CD4-positive, alpha-beta T cell treated with Interleukin-1 beta for 1 hour (primary cell): ENCODE measurements at places on chromosomes 16 and 17.

- no peak for DNase-seq
Observed at GRCh38 chr16:31471875-31472708, at the start of gene TGFB1I1. TSS of gene TGFB1I1 (plus strand) at chr16:31472152. CDS start at chr16:31472189, 37 bp downstream.

DNA sequence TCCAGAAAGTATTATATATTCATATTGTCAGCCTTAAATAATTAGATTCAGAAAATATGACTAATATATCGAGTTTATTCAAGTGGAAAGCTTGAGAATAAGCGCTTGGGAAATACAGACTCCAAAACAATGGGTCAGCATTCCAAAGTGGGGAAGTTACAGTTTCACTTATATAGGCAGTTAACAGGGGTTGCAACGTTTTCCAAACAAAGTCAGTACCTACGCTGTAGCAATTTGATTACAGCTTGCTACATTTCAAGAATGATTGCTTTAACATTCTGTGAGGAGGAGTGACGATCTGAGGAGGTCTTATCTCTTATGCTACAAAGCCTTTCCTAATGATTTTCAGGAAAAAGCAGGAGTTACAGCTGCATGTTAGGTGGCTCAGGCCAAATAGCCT lies 34.2 kb upstream of the HS3ST3A1 start:
- no peak for DNase-seq

DNA sequence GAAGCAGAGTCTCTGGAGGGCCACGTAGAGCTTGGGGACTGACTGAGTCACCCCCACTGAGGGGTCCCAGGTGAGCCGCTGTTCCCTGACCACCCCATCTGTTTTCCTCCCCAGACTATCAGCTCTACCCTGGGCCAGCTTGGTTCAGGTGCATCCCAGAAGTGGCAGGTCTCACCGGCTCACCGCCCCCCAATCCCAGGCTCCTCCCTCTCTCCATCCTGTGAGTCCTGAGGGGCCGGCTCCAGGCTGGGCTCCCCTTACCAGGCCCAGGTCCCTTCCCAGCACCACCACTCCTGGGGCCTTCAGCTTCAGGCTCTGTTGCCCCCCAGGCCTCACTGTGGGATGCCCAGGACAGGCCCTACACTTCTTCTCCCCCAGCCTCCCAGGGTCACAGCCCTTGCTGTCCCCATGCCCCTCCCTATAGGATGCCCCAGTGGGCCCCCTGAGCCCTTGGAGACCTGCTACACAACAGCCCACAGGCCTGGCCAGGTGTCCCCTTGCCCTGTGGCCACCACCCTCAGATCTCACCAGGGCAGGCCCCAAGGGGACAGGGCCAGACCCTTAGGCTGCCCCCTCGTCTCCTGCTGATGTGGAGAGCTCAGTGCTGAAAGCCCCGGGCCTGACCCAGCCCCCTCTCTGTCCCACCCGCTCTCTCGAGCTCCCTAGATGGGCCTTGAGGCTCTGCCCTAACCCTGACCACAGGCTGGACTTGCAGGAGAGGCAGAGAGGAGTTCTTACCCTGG lies 40.4 kb downstream of the TNFRSF13B start:
- no peak for DNase-seq

- DNase-seq = no peak
Observed at GRCh38 chr16:16001596-16002255, 52.3 kb downstream of the ABCC1 start.

GRCh38 chr16:86133847-86134375 lies 234.9 kb downstream of the IRF8 start:
- DNase-seq = no peak

GRCh38 chr16:86497551-86498021 lies 12.7 kb upstream of the FOXF1 start:
- no peak for DNase-seq

- no peak for DNase-seq
Observed at GRCh38 chr16:67678354-67679023, 11.9 kb downstream of the C16orf86 start.

DNA sequence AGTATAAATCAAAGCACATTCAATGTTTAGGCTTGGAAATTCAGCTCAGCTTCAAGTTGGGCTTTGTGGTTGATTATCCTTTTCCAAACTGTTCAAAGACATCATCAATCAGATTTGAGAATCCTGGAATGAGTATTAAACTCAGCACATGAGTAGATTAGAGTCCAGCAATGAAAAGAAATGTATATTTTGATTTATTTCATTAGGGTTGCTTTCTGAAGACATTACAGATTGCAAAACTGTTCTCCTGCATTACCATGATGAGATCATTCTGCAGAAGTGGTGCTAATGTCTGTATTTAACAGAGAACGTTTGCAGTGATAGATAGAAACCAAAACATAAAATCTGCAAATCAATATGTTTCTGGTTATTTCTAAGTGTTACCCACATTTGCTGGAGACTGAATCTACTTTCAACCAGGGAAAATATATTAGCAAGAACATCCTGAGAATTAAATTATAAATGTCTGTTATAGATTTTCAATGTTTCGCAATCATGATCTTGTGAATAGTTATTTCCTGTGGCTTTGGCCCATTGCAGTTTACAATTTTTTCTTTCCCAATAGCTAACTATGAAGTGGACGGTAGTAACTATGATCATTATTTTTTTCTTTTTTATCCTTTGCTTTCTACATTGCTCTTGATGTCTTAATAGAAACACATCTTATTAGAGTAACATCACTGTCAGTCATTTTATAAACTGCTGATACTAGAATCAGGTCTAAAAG lies 1125.7 kb upstream of the GOT2 start:
- no peak for DNase-seq

DNA sequence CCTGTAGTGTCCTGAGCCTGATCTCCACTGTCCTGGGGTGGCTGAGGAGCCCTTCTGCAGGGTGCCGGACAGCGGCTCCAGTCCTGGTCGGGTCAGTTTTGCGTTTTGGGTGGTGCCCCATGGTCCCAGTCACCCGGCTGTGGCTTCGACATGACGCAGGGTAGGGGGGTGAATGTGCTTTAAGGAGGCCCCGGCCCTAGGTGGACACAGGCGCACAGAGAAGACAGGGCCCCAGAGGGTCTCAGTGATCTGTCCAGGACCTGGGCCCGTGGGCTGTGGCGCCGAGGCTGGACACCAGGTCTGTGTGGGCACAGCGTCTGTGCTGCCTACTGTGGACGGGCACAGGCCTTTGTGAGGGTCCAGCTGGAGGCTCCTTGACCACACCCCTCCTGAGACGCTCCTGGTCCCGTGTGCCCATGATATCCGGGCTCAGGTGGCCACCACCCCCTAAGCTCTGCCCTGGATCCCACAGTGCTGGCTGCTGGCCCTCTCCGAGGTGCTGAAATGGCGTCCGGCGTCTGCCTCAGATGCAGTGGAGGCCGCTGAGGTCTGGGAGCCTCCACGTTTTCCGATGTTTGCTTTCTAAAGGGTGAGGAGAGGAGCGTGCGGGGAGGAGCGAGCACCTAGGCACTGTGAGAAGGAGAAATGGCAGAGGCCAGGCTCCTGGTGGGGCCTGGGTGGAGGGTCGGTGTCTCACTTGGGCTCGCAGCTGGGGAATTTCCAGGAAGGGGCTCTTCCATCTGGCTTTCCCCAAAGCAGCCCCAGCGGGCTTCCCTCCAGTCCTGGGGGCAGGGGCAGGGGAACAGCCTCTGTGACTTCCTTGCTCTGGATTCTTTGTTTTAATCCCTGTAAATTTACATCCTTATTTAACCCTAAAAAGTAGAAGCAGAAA lies 56.1 kb upstream of the ACSF3 start:
- DNase-seq = no peak

DNA sequence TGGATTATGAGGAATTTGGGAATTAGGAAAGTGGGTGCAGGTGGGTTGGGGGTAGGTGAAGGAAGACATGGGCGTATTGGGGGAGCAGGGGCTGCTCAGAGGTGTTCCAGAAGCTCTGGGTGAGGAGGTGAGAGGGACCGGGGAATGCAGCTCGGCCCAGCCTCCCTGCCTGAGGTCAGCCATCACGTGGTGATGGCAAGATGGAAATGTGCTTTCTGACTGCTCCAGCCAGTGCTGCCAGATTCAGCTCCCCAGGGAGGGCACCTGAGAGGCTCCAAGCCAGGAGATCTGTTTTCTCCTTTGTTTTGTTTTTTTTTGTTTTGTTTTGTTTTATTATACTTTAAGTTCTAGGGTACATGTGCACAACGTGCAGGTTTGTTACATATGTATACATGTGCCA lies 35.2 kb upstream of the STH start:
- no peak for DNase-seq

DNA sequence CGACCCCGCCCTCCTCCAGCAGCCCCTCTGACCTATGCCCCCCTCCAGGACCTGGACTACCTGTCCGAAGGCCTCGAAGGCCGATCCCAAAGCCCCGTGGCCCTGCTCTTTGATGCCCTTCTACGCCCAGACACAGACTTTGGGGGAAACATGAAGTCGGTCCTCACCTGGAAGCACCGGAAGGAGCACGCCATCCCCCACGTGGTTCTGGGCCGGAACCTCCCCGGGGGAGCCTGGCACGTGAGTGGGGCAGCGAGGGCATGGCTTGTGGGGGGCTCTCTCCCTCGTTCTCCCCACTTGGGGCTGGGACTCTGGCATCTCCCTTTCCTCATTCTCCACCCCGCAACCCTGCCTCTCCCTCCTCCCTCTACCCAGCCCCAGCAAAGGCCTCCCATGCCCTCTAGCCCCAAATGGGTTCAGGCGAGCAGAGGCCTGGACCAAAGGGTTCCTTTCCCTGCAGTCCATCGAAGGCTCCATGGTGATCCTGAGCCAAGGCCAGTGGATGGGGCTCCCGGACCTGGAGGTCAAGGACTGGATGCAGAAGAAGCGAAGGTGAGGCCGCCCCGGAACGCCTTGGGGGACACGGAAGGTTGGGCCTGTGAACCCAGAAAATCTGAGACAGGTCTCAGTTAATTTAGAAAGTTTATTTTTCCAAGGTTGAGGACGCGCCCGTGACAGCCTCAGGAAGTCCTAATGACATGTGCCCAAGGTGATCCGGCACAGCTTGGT lies 7.4 kb upstream of the NECAB2 start:
- no peak for DNase-seq

DNA sequence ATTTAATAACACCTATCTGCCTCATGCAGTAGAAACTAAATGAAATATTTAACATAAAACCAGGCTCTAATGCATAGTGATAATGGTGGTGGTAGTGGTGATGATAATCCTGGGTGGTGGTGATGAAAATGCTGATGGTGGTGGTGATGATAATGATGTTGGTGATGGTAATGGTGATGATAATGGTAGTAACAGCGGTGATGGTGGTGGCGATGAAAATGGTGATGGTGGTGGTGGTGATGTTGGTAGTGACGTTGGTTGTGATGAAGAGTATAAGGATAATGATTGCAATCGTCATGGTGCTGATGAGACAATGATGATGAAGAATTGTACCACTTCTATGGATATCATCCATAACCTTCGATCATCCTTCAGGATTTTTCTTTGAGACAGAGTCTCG lies 173.7 kb upstream of the CDH11 start:
- DNase-seq = no peak

DNA sequence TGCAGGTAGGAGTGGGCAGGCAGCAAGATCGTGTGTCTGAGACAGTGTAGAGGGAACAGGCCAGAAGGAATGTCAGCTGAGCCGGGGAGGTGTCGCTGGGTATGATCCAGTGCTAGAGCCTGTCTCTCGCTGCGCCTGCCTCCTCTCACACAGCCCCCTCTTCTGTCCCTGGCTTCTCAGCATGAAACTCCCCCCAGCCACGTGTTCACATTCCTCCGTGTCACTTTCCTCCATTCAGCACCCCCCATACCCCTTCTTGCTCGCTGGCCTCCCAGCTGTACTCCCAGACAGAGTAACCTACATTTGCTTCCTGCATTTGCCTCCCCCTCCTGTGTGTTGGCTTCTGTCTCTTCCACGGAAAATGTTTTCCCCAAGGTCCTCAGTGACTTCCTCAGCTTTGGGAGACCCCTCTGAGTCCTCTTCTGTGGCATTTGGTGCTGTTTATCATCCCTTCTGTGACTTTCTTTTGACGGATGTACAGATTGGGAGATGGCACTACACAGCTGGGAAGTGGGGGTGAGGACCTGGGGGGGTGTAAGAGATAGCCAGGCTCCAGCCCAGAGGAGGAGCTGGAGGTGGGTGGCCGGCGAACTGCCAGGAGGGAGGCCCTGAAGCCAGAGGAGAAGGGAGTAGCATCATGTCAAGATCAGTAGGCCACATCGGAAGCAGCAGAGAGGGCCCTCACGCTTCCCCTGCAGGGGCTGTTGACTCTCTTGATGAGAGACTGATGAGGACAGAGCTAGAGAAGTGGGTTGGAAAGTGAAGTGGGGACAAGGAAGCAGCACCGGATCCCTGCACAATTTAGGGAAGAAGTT lies 19.2 kb downstream of the SGF29 start:
- no peak for DNase-seq

GRCh38 chr16:83807327-83807709 lies 460 bp upstream of the HSBP1 start:
- DNase-seq = no peak

DNA sequence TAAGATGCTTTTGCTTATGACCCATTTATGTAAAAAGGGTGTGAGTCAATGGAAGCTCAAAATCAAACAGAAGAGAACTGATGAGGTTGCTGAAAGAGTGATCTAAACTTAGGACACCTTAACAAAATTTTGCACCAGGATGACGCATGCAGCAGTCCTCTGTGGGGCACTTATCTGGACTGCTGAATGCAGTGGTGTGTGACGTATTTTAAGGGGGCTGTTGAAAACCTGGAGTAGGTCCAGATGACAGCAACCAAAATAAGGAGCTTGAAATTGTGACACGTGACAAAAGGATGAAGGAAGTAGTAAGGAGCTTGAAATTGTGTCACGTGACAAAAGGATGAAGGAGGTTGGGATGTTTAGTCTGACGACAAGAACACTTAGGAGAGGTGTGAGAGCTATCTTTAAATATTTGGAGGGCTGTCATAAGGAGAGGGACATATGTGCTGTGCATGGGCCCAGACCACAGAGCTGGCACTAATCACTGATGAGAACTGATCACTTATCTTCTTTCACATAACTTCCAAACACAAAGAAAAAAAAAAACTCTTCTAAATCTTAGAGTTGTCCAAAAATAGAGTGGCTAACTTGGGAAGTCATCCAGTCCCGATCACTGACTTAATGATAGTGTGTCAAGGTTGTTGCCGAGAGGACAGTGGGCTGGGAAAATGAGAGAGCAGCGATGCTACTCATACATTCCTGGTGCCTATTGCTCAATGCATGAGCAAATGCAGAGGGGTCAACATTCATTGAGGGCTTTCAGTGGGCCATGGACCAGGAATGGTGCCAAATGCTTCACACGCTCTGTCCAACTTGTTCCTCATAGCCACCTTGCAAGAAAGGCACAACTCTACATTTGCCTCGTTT lies 264.2 kb upstream of the ZFHX3 start:
- DNase-seq = no peak

DNA sequence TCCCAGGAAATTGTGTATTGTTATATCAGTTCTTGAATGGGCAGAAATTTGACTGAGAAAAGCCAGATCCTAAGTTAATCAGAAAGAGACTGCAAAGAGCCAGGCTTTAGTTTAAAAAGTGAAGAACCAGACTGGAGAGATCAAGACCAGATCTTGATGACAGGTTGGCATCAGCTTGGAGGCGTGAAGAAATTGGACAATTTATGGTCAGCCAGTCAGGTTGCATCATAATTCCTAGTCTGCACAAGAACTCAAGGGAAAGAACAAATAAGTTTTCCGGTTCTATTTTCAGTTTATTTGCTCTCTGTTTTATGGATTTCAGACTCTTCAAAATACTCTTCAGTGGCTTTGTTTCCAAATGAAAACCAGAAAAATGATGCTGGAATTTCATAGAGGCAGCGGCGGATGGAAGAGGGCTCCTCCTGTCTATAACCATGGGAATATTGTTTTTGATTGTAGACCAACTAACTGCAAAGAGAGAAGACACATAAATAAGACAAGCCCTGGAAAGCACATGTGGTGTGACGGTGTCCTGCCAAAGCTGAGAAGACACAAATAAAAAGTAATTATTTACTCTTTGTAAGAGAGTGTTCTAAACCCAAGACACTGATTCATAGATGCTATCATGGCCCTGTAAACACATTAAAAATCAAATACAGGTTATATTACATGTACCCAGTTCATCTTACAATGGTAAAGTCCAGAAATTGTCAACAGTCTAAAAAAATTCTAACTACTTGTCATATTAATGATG lies 91.7 kb downstream of the PCTP start:
- DNase-seq = no peak
